DMS 273 treated with DMSO at 0.1 percent for 48 hours (cell line): ENCODE measurements at places on chromosomes 1 and 21.
A peak's percentile ranks its signal among the peaks of the same experiment; 100 is the strongest.

DNA sequence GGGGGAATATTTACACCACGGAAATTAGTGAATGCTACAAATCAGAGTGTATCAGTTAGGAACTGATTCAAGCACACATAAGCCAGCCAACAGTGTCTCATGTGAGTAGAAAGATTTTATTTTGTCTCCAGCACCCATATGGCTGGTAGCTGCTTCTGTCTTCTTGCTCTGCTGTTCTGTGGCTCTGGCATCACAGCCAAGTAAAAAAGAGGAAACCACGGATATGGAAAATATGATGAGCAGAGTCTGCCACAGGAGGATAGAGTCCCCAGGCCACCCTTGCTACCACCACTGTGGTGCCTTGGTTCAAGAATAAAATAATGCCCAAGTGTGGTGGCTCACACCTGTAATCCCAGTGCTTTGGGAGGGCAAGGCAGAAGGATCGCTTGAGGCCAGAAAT is 53.6 kb upstream of the SPOCD1 start:
- no peak for DNase-seq

GRCh38 chr1:107132195-107132594 is 8.6 kb upstream of the NTNG1 start:
- DNase-seq = no peak

DNA sequence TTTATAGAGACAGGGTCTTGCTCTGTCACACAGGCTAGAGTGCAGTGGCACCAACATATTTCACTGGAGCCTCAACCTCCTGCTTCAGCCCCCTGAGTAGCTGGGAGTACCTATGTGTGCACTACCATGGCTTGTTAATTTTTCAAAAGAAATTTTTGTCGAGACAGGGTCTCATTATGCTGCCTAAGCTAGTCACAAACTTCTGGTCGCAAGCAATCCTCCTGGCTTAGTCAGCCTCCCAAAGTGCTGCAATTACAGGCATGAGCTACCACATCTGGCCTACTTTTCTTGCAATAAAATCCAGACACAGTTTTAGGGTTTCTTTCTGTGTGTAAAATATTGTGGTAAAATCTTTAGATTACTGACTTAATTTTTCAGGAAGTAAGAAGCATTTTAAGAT is 27.9 kb upstream of the NTPCR start:
- DNase-seq = no peak

DNA sequence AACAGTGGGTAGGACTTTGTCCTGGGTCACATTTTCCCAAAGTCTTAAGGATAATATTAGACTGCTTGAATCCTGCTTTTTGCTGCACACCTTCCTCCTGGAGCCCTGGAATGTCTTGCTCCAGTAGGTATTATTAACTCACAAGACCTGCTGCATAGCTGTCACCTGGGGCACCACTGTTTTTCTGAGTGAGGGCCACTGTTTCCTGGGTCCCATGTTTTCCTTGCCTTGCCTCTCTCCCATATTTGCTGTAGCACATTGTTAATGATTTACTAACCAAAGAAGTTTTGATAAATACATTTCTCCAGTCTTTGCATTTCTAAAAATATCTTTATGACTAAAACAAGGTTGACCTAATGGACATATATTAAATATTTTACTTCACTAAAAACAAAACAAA is 22.5 kb upstream of the FCAMR start:
- DNase-seq = no peak

DNA sequence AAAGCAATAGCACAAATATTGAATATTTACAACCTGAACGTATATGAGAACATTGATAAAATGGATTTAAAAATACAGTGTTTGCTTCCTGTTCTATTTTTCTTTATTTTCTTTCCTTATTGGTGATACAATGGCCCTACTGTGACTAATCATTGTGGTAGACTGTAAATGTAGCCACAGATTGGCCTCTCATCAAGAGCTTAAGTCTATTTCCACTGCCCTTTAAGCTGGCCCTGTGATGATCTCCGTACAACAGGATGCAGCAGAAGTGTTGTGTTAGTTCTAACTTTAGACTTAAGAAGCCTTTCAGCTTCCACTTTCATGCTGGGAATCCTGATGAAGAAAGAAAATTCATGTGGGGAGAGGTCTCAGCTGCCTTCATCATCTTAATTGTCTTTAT is 285.6 kb upstream of the B3GALT2 start:
- no peak for DNase-seq

- DNase-seq = no peak
Observed at GRCh38 chr1:229015806-229016205, 255.1 kb upstream of the RAB4A start.

- no peak for DNase-seq
Observed at GRCh38 chr1:54122135-54122751, 30.6 kb downstream of the CDCP2 start.

GRCh38 chr1:76010802-76011201 is 63.7 kb upstream of the ST6GALNAC3 start:
- no peak for DNase-seq

DNA sequence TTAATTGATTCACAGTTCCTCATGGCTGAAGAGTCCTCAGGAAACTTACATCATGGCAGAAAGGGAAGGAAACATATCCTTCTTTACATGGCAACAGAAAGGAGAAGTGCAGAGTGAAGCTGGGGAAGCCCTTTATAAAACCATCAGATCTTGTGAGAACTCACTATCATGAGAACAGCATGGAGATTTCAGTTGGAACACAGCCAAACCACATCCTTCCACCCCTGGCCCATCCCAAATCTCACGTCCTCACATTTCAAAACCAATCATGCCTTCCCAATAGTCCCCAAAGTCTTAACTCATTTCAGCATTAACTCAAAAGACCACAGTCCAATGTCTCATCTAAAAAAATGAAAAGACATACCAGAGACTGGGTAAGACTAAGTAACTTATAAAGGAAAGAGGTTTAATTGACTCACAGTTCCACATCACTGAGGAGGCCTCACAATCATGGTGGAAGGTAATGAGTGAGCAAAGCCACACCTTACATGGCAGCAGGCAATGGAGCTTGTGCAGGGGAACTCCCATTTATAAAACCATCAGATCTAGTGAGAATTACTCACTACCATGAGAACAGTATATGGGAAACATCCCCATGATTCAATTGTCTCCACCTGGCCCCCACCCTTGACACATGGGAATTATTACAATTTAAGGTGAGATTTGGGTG is 105.2 kb downstream of the MRPL39 start:
- DNase-seq = no peak

GRCh38 chr1:19974822-19975416 is 4.5 kb downstream of the PLA2G2A start:
- DNase-seq = peak; percentile 76

DNA sequence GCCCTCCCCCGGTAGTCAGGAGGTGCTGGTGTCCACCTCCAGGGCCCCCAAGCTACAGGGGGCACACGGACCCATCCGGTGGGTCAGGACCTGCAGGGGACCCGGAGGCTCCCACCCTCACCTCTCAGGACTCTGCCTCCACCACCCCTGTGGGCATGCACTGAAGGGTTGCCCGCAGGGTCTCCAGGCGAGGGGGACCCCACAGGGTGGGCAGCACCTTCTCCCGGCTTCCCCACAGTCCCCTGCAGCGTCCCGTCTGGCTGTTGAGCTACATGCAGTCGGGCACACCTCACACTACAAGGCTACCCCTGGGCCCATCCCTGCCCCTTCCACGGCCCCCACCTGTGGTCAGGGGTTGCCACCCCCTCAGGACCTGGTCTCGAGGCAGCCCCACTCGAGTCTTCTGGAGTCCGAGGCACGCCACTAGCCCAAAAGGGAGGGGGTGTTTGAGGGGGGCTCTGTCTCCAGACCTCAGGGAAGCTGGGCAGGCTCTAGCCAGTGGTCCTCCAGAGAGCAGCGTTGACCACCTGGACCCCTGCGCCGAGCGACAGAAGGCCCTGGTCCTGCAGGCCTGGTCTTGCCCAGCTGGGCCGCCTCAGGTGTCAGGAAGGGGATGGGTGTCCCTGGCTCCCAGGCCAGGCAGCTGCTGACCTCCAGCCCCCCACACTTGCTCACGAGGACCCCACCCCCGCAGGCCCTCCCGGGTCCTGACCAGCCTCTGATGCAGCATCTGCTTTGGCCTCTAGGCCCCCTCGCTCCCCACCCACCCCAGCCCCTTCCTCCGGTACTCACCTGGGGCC is 9.6 kb downstream of the PARS2 start:
- no peak for DNase-seq

DNA sequence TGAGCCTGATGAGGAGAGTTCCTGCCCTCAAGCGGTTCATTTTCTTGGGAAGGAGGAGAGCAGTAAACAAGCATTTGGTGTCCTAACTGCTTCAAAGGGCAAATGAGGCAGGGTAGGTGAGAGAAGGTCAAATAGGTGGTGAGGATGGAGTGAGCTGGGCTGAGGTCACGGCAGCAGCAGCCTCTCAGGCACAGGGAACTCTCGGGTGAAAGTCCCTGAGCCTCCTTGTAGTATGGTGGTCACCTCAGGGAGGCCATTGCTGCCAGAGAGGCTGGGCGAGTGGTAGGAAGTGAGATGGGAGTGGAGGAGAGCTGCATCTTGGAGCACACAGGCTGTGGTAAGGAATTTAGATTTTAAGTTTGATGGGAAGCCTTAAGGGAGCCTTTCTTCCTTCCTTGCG is 4.0 kb downstream of the ADARB1 start:
- no peak for DNase-seq
